Fibroblast of skin of right biceps (primary cell): ENCODE measurements at places on chromosomes 6 and 20.
A peak's percentile ranks its signal among the peaks of the same experiment; 100 is the strongest.

DNA sequence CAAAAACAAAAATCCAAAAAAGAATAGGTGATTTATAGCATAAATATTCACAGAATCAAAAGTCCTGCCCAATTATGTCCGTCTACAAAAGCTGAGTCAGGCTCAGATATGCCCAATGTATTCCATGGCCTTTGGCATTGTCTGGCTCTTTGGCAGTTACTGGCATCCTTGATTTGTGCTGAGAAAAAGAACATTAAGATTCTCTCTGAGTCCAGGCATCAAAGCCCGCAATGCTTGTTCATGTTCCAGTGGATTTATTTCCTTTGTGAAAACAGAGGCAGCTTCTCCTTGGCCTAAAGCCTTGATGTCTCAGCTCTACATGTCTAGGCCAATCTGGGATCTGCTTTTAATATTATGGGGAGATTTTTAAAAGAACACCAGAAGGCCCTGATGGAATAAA is 76.1 kb upstream of the SLC4A11 start:
- no peak for DNase-seq

GRCh38 chr6:151175662-151176445 is 63.9 kb upstream of the AKAP12 start:
- DNase-seq, result no peak

DNA sequence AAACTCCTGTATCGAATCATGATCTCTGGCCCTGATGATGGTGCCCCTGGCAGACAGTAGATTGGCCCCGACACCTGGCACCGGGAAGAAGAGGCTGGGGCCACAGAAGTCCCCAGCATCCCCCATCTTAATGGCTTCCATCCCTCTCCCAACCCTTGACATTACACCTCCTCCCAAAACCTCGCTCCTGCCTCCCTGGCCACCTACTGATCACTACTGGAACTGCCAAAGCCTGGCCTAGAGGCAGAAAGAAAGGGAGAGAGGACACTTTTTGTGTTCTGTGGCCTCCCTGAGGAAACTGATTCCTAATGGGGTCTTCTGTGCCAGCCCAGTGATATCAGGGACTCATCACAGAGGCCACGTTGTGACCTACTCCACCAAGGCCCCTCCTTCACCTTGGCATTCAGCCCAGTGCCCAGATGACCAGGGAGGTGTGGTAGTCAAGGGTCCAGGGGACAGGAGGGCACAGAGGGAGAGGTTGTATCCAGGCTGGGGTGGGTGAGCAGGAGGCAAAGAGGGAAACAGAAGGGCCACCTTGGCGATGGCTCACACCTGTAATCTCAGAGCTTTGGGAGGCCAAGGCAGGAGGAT is 6.1 kb downstream of the C20orf173 start:
- no peak for DNase-seq

GRCh38 chr6:3745566-3746118 is 5.9 kb downstream of the PXDC1 start:
- no peak for DNase-seq

GRCh38 chr6:93177918-93178317 is 241.4 kb downstream of the EPHA7 start:
- DNase-seq, result no peak

DNA sequence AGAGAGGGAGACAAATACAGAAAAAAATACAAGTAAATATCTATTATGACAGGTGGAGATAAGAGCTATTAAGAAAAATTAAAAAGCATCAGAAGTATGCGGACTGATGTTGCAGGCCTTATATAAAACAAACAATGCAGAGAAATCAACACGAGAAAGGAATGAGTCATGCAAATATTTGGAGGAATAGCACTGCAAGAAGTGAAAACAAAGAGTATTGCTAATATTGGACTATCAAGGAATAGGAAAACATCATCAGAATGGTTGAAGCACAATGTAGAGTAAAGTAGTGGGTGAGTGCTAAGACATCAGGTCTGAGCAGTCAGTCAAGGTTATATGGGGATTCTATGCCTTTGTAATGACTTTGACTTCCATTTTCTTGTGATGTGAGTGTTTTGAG is 657.5 kb upstream of the GJE1 start:
- no peak for DNase-seq

DNA sequence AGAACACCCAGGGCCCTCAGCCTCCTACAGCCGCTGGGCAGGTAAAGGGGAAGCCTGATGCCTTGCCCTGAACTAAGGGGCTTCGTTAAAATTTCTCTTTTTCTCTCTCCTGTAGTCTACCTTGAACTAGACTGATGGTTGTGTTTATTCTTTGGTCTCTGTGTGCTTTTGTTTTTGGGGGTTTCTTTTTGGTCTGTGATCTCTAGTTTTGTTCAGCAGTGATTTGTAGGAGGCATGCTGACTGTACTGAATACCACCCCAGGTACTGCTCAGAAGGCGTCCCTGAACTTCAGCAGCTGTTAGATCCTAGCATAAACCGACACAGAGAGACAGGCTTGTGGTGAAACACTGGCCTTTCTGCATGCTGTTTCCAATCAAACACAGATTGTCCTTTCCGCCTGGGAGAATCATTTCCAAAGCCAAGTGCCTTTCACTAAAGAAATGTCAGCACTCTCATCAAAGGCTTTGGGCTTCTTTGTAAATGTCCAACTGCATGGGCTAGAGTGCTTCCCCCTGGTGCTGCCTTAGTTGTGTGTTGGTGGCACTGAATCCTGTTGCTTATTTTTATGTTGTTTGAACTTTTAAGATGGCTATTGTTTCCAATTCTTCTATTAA is 364.7 kb upstream of the SASH1 start:
- no peak for DNase-seq

DNA sequence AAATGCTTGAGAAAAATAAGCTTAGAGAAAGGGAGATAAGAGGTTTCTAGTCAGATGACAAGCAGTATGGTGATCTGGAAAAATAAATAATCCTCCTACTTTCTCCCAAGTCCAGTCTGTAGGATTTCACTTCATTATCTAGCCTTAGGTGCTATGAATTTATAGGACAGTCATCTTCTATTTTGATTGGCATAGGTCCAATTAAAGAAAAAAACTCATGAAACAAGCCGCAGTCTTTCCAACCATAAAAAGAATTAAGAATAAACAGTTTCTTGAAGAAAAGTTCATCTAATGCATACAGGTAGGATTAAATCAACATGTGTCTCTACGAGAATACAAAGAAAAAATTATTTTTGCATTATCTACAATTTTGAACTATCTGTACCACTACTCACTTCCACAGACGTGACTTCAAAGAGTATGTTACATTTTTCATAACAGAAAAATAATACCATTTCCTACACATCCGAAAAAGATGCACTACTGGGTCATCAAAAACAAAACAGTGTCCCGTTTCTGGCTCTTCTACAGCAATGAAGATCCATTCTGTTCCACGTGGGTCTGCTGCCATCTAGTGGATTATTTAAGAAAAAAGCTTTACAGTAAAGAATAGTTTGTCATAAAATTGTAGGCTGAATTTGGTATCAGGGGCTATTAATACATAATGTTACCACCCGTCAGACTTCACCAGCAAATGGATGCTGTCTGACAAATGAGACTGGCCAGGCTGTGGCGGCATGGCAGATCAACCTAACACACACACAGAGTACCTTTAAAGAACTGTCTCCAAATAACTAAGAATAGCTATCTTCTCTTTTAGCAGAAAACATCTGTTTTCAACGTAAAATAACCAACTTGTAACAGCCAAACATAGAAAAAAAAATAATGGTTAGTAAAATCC is 28.9 kb downstream of the STX7 start:
- DNase-seq, result peak; percentile 72

- no peak for DNase-seq
Observed at GRCh38 chr6:21294144-21294543, 299.4 kb upstream of the SOX4 start.

- DNase-seq, result no peak
Observed at GRCh38 chr6:167285077-167285770, 5.9 kb upstream of the UNC93A start.

DNA sequence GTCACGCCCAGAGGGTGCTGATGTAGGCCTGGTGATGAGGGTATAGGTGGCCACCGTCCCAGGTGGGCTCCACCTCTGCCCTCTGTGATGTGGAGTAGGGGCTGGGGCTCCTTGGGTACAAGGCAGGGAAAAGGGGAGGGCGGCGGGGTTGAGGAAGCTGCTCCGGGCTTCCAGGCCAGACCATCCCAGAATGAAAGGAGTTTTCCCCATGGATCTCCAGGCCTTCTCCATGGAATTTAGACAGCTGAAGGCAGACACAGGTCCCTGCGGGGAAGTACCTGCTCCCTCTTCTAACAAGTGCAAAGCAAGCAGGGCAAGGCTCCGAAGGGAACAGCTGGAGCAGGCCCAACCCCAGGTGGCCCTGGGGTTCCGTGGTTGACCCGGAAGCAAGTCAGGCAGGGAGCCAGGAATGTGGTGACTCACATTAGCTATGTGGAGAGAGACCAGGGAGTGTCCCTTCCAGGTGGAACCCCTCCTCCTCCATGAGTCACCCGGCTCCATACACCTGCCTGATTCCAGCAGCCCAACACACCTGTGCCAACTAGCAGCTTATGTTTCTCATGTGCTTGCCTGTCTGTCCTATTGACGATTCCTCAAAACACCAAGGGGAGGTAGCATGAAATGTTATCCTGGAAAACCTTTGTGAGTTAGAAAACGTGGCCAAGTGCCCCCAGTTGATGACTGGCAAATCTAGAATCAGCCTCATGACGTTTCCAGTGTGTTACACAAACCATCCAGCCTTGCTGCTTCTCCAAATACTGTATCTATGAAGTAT is 59.7 kb upstream of the SNX9 start:
- peak; percentile 77 for DNase-seq

GRCh38 chr6:6331393-6331792 is 10.9 kb upstream of the F13A1 start:
- DNase-seq, result peak; percentile 8

GRCh38 chr20:13268953-13269352 is 47.9 kb downstream of the ISM1 start:
- DNase-seq, result no peak

- DNase-seq, result no peak
Observed at GRCh38 chr6:130381012-130381411, 15.2 kb downstream of the TMEM200A start.

DNA sequence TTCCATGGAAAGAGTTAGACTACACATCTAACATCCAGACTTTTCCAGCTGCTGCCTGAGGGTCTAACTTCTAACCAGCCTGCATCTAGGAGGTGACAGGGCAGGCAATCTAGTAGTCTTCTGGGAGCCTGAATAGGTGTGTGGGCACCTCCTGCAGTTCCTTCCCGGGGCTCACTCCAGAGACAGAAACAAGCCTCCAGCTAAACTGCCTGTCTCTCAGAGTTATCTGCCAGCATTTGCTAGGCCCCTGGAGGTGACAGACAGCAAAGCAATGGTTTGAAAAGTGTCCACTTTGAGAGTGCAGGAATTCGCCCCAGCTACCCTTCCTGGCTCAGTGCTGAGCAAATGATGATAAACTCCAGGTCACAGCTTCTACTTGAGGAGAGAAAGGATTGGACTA is 240.5 kb upstream of the PRSS16 start:
- no peak for DNase-seq

DNA sequence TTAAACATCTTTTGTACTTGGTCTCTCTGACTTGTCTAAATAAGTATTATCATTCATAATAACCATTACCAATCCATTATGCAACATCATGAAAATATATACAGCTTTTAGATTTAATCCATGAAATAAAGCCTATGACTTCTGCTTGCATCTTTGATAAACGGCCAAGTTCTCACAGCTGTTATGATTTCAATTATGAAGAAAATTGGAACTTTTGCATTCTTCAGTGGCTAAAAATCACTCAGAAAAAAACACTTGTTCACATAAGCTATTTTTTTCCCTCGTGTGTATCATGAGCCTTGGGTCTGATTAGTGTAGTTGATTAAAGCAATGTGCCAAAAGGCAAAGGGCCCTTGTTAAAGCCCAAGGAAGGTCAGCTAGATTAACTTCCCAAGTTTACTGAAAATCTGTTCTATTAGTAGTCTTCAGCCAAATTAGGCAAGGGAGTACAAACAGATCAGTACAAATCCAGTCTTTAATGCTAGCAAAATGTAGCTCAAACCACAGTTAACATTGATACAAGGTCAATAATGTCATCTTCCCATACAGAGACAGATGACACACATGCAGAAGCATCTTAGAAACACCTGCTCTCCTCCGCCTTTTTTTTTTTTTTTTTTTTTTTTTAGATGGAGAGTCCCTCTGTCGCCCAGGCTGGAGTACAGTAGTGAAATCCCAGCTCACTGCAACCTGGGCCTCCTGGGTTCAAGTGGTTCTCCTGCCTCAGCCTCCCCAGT is 69.9 kb downstream of the SGK1 start:
- no peak for DNase-seq

- no peak for DNase-seq
Observed at GRCh38 chr6:98639089-98639635, 195.2 kb upstream of the POU3F2 start.

- DNase-seq, result no peak
Observed at GRCh38 chr6:90131125-90131524, 165.5 kb downstream of the BACH2 start.

- DNase-seq, result no peak
Observed at GRCh38 chr20:37899105-37900045, 3.6 kb upstream of the VSTM2L start.

DNA sequence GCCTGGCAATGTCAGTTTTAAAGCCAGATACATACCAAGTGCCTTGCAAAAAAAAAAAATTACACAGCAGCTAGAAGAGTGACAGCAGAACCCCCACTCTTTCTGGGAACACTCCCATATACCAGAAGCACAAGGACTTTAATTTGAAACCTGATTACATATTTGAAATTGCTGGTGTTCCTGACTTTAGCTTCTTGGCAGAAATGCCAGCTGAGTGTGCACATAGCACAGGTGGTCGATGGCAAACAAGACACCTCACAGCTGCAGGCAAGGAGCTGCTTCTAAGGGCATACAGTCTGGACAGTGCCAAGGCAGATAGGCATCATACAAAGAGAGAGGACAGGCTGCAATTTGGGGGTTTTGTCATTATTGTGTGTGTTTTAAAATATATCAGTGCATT is 150.7 kb upstream of the SGK1 start:
- no peak for DNase-seq

GRCh38 chr6:25913741-25914140 is 16.8 kb downstream of the SLC17A2 start:
- DNase-seq, result no peak

- no peak for DNase-seq
Observed at GRCh38 chr6:41692080-41692675, 43.2 kb downstream of the TFEB start.

DNA sequence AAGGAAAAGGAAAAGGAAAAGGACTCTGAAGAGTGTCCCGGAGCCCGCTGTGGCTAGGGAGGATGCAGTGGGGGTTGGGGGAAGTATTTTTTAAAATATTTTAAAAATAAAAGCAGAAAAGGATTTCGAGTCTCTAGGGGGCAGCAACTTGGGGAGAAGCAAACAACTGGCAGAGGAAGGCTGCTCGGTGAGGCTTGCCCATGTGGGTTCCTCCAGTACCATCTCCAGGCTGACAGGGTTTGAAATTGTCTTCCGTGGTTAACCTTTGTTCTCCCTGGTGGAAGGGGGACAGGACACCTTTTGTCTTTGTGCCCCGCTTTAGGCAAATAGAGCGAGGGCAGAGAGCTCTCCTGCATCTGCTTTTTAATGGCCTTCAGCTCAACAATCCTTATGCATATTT is 60.4 kb upstream of the SNX9 start:
- no peak for DNase-seq
